ENCODE measurements at places on chromosomes 11 and 22.
A peak's percentile ranks its signal among the peaks of the same experiment; 100 is the strongest.

- no peak for DNase-seq
These were observed 501.7 kb downstream of the INSC start for GRCh38 chr11:15616130-15617105.

- peak; percentile 17 for DNase-seq
These were observed 802 bp downstream of the ATG2A start for GRCh38 chr11:64916040-64916774.

DNA sequence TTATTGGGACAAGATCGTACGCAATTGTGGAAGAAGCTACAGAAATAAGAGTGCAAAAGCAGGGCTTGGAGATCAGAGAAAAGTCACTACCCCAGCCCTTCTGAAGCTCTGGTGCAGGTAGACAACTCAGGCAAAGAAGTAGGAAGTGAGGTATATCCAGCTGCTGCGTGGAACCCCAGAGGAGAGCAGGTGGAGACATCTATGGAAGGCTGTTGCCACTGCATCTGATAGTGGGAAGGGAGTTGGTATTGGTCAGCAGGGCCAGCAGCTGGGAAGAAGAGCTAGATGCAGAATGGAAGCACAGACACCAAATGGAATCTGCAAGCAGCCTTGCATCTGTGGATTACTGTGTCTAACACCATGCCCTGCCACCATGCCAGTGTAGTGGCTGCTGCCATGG is 165.1 kb downstream of the WNT11 start:
- no peak for DNase-seq

DNA sequence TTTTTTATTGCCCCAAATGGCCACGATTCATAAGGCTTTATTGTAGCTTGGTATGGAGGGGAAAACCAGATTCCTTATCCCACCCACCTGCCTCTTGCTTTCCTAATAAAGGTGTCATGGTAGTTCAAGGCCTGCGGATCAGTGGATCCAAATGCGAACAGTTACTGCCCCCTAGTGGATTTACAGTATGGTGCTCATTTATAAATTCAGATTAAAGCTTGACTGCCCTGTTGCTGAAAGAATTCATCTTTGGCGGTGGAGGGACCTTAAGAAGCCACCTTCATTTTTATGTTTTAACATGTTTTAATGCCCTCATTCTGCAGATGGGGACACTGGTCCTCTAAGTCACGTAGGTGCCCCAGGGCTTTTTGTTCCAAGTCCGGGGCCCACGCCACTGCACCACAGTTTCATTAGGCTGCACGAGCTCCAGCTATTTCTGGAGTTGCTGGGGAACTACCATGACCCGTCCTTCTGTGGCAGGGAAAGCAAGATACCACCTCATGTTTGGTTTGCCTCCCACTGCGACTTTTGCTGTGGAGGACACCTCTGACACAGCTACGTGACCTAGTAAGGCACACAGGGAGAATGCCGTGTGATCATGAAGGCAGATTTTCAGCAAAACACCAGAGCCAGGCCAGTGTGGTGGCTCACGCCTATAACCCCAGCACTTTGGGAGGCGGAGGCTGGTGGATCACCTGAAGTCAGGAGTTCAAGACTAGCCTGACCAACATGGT is 15.6 kb upstream of the INCENP start:
- DNase-seq = no peak

- DNase-seq = no peak
These were observed 388.2 kb downstream of the TMEM135 start for GRCh38 chr11:87425943-87426342.

- DNase-seq = no peak
These were observed 103.4 kb upstream of the NECTIN1 start for GRCh38 chr11:119832202-119832935.

DNA sequence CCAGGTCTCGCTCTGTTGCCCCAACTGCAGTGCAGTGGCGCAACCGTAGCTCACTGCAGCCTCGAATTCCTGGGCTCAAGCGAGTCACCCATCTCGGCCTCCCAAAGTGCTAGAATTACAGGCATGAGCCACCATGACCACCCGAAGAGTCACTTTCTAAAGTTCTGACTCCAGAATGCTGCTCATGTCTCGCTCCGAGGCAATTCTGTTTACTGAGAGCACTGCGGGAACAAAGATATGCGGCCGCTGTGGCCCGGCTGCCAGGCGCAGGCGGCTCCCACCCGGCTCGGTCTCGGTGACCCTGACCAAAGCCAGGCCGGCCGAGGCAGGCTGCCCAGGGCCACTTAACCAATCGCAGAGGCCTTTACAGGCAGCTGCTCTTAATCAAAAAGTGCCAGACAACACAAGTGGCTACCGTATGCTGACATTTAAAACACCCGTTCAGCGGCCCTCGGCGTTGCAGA is 78.7 kb downstream of the PHF21B start:
- DNase-seq = no peak

- no peak for DNase-seq
These were observed 22.6 kb upstream of the ISX start for GRCh38 chr22:35043252-35043933.
